GM12891 (cell line): ENCODE measurements at places on chromosomes 2 and 18.

DNA sequence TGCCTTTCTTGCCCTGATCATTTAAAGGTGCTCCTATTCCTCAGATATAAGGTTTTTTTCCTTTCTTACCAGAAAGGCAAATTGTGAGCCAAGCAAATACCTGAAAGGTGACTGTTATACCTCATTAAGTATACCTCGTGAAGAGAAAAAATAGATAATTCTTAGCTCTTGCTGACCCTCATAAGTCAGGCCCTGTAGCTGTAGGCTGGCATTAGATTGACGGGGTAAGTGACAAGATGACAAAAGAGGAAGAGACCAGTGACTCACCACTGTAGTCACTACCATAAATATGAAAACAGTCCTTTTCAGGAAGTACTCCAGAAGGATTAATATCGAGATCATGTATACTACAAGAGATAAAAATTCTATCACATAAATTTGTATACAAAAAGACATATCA is 104.6 kb downstream of the PTPN4 start:
- DNase-seq: no peak

GRCh38 chr2:215454519-215455246 is 18.8 kb upstream of the FN1 start:
- DNase-seq: no peak

DNA sequence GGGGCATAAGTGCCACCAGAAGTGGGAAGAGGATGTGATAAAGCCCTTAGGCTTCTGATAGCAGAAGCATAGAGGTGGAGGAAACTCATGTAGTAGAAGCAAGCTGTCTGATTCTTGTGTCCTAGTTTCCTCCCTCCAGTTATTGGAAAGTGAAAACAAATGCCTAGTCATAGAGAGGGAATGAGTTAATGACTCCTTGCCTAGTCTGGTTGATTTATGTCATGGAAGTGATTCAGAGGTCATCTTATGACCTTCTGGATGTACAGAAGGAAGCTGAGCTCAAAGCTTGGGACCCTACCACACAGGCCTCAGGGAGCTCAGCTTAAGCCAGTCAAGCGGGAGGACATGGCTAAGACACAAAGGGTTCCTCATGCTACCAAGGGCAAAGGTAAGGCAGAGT is 232.2 kb downstream of the THSD7B start:
- DNase-seq: no peak

DNA sequence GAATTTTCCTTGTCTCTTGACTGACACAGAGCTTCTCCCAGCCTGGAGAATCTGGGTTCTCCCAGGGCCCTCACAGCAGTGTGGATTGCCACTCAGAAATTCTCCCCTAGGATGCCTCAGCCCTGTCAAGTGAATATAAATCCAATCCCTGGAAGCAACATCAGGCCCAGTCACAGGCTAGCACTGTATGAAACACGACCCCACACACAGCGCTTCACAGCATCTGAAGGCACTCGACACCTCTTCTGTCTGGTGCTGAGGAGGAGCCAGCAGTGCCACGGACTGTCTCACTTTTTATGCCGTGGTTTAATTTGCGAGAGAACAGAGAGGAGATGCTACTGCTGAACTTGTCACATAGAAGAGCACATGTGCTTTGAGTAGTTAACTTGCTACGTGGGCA is 164.5 kb downstream of the NAPG start:
- no peak for DNase-seq

- no peak for DNase-seq
Observed at GRCh38 chr2:100208141-100208770, 65.9 kb upstream of the AFF3 start.

GRCh38 chr18:79530821-79531220 is 135.1 kb downstream of the NFATC1 start:
- DNase-seq: no peak

GRCh38 chr2:101534149-101534611 is 59.3 kb upstream of the RFX8 start:
- no peak for DNase-seq

DNA sequence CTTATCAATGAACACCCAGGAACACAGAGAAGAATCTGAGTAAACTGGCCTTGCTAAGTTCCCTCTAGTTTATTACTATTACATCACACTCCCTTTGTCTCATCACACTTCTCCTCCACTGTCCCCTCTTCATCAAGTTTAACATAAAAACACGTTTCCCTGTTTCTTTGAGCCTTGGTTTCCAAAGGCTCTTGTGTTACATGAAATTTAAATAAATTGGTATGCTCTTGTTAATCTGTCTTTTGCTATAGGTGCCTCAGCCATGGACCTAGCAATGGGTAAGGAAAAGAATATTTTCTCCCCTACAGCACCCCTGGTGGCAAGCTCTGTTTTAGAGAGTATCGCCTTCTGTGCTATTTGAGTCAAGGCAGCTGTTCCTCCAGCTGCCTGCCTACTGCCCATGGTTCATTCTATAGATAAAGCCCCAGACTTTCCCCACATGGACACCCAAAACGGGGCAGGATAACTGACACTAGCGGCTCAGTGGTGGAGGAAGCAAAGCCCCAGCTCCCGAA is 31.8 kb downstream of the TGIF1 start:
- DNase-seq: peak; percentile 28

DNA sequence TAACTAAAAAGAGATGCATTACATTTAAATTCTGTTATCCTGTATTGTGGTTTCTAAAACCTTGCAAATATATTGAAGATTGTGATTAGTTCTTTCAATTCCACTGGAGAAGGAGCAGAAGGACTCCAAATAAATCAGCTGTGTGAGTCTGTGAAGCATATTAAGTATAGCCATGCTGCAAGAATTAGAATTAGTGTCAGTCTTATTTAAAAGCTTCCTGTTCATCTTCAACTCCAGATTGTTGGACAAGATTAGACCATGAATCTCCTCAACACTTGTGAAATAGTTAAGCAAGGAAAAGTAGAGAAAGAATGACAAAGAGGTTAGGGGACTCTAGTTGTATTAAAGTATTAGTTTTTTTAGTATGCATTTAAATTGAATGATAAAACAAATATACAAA is 92.5 kb upstream of the LRP1B start:
- DNase-seq: no peak

- DNase-seq: no peak
Observed at GRCh38 chr18:74501386-74501785, 5.2 kb downstream of the CNDP2 start.
